ENCODE measurements at places on chromosomes 16 and 17. TPM values are rescaled to one million over a fixed set of nuclear protein-coding genes. Genes with fewer than 3 reads are reported as not detected.

Gene PHOSPHO1
- polyA plus RNA-seq: 0.17 TPM

Gene PRDM7
- not detected for polyA plus RNA-seq

Gene RAPGEFL1
- polyA plus RNA-seq: 3.6 TPM

Gene LPCAT2
- 11.8 TPM for polyA plus RNA-seq

Gene MYH8
- not detected for polyA plus RNA-seq

Gene SOX8
- polyA plus RNA-seq: not detected

Measured in foreskin keratinocyte (primary cell).